ENCODE measurements at places on chromosomes 4 and X.

- DNase-seq: no peak
These were observed 57.0 kb upstream of the PROM1 start for GRCh38 chr4:16140879-16141249.

GRCh38 chr4:44535981-44536380 lies 87.4 kb upstream of the KCTD8 start:
- DNase-seq: no peak

DNA sequence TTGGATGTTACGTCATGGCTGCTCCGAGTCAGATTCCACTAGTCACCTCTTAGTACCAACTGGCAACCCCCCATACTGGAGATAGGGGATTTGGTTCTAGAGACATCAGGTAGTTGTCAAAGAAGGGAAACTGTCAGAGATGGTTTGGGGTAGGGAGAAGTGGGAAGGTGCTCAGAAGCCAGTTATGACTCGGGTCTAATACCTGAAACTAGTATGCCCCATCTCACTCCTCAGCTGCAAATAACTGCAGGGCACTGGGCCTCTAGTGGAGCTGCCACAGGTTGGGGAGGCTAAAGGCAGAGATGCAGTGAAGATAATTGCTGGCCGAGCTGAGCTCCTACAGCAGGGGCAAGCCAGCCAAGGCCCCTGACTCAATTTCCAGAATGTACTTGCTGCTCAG lies 30.0 kb downstream of the OTUD6A start:
- no peak for DNase-seq

DNA sequence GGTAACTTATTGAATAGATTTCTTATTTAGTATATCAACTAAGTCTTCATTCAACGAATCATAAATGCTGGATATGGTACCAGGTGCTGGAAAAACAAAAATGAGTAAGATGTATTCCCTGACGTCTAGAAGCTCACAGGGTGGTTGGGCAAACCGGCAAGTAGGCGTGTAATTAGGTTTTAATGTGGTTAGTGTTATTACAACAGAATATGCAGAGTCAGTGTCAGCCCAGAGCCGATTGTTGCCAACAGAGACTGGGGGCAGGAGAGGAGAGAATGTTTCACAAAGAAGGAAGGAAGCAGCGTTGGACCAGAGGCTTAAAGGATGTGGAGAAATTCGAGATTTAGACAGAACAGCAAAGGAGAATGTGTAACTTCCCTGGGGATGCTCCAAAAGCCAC lies 111.7 kb downstream of the TENM3 start:
- DNase-seq: no peak

DNA sequence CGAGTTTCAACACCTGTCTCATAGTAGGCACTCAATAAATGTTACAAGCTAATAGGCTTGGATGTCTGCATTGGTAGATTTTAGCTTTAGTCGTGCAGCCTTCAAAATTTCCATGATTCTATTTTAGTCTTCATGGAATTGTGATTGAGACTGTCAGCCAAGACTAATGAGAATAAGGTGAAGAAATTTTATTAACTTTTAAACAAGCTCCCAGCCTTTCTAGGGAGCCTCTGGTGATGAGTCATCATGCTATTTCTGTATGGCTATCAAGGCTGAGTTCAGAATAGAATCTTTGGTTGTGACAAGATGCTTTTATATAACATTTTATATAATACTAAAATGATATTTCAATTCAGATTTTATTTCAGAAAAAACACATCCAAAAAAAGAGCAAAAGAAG lies 685.8 kb downstream of the GABRG1 start:
- no peak for DNase-seq

GRCh38 chrX:130418740-130419139 lies 17.0 kb downstream of the RBMX2 start:
- DNase-seq: no peak

DNA sequence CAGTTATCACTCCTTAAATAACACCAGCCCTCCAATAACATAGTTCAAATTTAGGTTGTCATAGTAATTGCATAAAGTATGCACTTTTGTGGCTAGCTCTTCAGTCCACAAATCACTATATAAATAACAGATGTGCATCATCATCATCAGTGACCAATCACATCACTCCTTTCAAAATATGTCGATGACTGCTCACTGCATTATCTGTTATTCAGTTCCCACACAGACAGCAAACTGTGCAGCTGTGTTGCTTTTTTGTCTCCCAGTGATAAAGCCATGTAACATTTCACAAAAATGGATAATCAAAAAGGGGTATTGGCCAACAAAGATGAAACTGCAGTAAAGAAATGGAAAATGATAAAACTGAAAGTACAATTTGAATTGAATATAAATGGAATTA lies 205.4 kb downstream of the DCLK2 start:
- DNase-seq: no peak
